ENCODE measurements at places on chromosomes 6 and 20.

DNA sequence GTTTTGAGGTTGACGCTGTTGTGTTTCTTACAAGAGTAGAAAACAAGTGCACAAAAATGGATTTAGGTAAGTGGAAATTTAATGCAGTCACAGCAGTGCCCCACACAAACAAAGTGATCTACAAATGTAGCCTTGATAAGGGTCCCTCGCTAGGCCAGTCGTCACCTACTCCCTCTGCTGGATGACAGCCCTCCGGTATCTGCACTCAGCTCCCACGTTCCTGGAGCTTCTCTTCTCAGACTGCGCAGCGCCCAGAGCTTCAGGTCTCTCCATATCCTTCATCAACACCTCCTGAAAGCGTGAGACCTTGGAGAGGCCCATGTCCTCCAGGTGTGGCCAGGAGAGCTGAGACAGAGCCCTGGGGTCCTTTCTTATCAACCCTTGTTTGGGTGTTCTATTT, 58.3 kb upstream of the MAP3K4 start:
- DNase-seq = no peak

GRCh38 chr20:22977047-22977785, 57.9 kb upstream of the SSTR4 start:
- no peak for DNase-seq

DNA sequence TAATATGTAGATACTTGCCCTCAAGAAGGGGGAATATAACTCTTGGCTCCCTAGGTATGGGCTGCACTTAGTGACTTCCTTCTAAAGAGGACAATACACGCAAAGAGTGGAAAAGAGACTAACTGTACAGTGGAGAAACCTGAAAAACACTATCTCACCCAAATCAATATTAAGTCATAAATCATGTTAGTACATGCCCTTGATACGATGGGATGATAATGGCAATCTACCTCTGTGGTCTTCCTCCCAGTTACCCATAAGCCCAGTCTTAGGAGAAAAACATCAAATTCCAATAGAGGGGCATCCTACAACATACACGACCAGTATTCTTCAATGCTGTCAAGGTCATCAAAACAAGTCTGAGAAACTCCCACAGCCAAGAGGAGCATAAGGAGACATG, 1.3 kb downstream of the TRIM26 start:
- no peak for DNase-seq

DNA sequence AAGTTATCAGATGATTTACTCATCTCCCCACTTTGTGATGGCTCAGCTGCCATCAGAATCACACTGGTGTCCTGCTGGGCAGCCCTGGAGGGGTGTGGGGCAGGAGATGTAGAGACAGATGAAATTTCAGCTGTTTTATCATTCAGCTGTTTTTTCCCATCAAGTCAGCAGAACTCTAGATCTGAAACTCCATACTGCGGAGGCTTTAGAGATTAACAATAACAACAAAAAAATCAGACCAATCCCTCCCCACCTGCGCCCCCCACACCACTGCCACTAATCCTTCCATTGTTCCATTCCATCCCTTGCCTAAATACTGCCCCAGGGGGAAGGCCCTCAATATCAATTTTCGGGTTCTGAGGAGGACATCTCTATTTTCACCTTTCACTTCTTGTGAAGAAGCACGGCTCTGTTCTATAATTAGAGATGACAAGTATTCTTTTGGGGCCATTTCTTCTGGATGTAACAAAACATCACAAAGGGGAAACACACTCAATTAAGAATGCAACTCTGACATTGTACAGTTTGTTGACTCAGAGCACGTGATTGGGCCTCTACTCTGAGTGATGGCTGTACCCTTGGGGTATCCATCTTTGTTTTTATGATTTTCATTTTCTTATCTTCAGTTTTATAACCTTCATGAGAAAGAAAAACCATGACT, 396.3 kb downstream of the ZFAND3 start:
- DNase-seq = no peak

DNA sequence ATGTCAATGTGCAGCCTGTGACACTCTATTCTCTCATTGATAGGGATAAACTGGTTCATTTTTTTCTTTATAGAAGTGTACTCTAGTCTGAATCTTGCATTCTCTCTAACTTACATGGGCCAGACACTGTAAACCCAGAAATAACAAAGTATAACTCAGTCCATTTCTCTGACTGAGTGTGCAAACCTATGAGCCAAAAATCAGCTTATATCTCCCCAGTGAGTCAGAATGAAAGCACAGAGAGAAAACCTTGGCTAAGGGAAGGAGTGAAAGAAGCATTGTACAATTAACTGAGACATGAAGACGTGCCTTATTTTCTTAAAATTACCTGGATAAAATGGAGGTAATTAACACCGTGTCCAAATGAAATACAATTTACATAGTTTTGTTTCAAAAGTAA, 436.9 kb upstream of the IMPG1 start:
- no peak for DNase-seq

- no peak for DNase-seq
Measured at GRCh38 chr20:17542993-17543412, 11.8 kb upstream of the BFSP1 start.

DNA sequence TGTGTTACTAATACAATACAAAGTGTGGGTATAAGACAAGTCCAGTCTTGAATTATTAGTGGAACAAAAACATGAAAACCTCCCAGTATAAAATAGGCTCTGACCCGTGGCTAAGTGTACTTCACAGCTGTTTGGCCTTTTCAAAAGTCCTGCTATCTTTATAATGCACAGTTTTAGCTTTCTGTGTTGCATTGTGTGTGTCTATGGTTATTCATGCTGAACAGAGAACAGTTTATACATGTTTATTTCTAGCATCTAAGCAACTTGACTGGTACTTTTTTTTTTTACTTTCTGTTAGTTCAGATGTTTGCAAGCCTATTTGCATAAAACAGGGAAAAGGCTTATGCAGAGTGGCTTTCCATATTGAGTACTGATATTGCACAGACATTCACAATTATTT, 119.2 kb upstream of the CCN2 start:
- DNase-seq = no peak

- no peak for DNase-seq
Measured at GRCh38 chr20:10644458-10645204, 29.2 kb downstream of the JAG1 start.

DNA sequence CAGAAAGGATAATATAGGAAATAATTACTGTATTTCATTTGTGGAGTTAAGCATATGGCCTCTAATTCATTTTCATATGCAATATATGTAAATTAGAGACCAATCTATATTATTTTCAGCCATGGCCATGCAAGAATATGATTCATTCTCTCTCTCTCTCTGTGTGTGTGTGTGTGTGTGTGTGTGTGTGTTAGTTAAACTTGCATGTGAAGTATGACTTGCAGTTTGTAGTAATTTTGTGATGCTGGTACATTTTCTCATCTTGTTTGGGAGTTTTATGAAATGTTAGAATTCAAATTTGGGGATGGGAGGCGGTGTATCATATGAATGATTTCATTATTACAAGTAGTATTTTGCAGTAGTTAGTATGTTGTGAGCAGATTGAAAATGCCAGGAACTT, 74.8 kb downstream of the JARID2 start:
- DNase-seq = no peak

GRCh38 chr6:165644586-165645266, 18.3 kb downstream of the PDE10A start:
- no peak for DNase-seq

DNA sequence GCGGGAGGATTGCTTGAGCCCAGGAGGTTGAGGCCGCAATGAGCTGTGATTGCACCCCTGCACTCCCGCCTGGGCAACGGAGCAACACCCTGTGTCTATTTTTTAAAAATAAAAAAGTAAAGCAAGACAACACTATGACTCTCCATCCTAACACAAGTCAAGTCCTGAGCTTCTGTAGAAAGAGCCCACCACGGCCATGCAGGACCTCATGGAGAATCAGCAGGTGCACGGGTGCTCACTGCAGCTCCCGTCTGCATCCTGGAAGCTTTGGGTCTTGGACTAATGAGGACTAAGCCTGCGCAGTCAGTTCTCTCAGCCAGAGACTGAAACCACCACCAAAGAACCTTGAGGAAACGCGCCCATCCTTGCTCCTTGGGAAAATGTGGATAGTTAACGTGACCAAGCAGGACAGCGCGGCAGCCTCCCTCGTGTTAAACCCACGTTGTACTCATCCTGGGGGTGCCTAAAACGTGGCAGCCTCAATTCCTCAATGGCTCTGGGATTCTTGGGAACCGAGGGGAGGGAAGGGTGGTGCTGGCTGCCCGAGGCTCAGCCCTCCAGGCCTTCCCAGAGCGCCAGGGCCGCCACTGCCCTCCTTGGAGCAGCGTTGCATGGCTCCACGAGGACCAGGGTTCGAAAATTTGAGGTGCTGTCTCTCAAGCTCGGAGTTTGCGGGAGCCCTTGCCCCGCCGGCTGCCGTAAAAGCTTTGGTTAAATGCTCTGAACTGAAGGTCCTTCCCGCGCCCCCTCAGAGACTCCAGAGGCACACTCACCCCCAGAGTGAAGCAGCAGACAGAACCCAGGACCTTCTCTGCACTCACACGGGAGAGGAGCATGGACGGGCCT, 29.0 kb downstream of the DLL1 start:
- DNase-seq = no peak

DNA sequence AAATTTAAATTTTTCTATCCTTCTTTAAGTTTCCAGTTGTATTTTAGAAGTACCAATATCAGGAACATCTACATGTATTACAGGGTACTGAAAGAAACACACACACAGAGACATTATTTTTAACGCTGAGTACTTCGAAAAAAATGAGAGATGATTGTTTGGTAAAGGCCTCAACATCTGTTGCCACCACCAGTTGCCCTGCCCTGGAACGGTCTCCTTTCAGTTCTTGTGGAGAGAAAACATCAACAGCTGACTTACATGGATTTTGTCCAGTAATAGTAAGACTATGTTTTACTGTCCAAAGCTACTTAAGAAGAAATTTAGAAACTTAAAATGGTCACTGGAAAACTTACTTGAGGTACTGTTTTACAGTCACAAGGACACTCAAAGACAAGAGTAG, 16.7 kb downstream of the HMGCLL1 start:
- DNase-seq = no peak

- DNase-seq = no peak
Measured at GRCh38 chr6:109082188-109082577, 12.5 kb downstream of the SESN1 start.

DNA sequence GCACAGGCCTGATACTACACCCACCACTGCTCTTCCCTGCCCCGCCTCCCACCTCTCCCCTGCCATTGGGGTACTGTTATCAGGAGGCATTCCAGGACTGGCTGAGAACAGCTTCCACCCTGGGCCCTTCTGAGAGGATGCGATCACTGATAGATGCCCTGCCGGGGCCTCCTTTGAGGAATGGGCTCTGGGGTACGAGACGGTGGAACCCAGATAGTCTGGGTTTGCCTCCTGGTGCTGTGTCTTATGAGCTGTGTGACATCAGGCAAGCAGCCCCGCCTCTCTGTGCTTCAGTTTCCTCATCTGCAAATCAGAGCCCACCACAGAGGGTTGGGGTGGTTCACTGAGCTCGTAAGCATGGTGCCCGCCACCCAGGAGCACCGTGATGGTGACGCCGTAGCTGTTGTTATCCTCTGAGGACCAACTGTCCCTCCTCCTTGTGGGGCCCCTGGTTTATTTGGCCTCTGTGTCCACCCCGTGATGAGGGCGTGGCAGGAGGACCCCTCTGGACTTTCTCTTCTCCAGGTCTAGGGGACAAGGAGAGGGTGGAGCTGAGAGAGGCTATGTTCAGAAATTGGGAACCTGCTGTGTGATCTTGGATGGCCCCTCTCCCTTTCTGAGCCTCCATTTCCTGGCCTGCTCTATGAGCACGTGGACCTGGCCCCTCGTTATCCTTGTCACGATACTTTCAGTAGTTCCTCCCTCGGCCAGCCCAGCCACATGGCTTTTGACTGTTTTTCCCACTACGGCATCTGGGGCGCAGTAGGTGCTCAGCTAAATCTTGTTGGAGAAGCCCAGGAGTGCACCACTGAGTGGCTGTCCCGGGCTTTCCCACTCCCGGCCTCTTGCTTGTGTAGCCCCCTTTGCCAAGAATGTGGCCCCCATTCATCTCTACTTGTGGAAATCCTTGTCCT, 18.3 kb downstream of the SRC start:
- no peak for DNase-seq

DNA sequence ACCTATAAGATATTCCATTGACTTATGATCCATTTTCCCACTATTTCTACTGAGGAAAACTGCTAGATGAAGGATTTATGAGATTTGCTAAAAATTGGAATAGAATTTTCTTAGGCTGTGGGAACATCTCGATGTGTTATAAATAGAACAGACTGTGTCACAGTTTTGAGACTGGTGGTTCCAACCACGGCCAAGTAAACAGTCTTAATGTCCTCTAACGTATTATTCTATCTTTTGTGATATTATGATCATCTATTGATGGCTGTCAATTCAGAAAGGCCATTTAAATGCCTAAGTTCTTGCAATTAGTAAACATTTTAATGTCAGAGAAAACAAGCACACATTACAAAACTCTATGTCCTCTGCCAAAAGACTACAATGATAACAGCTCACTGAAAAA, 71.5 kb upstream of the PLN start:
- no peak for DNase-seq

DNA sequence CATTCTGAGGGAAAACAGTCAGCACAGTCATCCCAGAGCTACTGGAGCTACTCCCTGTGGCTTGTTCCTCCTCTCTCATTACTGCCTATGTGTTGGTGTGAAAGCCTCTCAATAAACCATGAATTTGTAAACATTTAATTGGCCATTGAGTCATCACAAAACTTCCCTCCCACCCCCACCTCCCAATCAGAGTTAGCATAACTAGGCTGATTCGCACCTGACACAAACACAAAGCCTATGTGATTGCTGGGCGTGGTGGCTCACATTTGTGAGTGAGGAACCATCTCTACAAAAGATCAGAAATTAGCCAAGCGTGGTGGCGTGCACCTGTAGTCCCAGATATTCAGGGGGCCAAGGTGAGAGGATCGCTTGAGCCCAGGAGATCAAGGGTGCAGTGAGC, 17.1 kb upstream of the SNTA1 start:
- no peak for DNase-seq

DNA sequence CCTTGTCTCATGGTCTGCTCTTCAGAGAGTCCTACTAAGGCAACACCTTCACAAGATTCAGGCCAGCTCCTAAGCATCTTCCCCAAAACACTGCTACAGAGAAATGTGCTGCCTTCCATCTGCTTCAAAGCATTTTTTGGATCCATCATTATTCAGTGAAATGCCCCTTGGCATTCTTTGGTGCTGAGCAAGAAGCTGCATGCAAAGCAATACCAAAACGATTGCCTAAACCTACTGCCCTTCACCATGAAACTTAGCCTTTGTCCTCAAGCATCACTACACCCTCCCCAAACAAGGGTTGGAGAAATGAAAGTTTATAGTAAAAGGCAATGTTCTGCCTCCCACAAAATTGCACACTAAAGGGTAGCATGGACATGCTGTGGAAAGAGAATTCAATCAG, 93.5 kb downstream of the SNAP25 start:
- no peak for DNase-seq

GRCh38 chr6:116022841-116023445, 37.7 kb downstream of the FRK start:
- no peak for DNase-seq

- DNase-seq = peak; percentile 29
Measured at GRCh38 chr6:6918216-6918983, 189.4 kb upstream of the RREB1 start.

- DNase-seq = no peak
Measured at GRCh38 chr6:22499815-22500214, 69.6 kb upstream of the HDGFL1 start.
